ENCODE measurements at places on chromosomes 1 and 21.
A peak's percentile ranks its signal among the peaks of the same experiment; 100 is the strongest.

GRCh38 chr21:35256468-35256988, 207.4 kb upstream of the RUNX1 start:
- DNase-seq: peak; percentile 95

DNA sequence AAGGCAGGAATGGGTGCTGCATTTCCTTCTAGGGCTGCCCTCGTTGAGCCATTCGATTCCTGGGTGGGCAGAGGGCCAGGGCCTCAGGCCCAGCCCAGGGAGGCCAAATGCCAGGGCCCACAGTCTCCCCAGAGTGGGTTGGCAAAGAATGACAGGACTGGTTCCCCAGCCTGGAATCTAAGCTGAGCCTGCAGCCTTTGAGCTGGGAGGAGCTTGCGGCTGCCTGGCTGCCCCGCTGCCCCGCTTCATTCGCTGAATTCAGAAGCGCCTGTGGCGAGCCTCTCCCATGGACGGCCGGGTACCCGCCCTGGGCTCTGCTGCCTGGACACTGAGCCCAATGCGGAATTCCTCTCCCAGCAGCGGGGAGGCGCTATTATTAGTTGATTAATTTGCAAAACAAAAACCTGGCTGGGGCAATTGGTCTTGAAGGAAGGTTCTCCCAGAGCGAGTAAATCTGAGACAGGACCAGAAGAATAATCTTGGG, 32.3 kb upstream of the TARDBP start:
- no peak for DNase-seq

DNA sequence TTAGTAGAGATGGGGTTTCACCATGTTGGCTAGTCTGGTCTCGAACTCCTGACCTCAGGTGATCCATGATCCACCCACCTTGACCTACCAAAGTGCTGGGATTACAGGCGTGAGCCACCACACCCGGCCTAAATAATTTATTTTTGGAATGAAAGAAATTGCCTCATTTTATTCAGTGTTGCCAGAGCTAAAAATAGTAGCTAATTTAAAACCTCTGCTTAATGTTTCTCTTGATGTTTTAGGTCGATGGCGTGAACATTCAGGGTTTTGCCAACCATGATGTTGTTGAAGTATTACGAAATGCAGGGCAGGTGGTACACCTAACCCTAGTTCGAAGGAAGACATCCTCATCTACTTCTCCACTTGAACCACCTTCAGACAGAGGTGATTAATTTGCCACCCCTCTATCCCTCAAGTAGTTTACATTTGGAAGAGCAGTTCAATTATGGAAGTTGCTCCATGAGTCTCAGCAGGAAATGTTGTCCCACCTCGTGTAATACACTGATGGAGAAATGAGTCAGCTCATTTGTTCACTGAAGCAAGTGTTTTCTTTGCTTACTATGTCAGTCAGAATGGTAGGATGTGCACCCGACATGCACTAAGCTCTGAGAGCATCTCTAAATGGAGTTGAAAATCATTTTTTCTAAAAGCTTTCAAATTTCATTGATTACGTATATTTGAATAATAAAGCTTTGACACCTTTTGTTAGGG, 54.9 kb downstream of the PATJ start:
- no peak for DNase-seq

- DNase-seq: no peak
These were observed 86.4 kb downstream of the RUNX1 start for GRCh38 chr21:34962586-34963222.

GRCh38 chr1:159921251-159921650, 4.1 kb downstream of the TAGLN2 start:
- DNase-seq: no peak

DNA sequence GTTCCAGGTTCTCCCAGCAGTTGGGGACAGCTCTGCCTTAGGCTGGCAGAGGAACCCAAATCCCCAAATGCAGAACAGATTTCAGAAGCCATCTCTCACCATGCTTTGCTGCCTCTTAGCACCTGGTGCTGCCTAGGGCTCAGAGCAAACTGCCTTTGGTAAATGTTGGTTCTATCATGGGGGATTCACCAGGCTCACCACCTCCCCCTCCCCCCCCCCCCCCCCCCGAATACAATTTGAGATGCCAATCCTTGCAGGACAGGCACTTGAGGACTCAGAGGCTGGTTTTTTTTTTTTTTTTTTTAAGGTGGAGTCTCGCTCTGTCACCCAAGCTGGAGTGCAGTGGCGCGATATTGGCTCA, 447 bp upstream of the PAQR6 start:
- DNase-seq: no peak

GRCh38 chr1:182084487-182085316, 23.2 kb upstream of the ZNF648 start:
- peak; percentile 32 for DNase-seq

DNA sequence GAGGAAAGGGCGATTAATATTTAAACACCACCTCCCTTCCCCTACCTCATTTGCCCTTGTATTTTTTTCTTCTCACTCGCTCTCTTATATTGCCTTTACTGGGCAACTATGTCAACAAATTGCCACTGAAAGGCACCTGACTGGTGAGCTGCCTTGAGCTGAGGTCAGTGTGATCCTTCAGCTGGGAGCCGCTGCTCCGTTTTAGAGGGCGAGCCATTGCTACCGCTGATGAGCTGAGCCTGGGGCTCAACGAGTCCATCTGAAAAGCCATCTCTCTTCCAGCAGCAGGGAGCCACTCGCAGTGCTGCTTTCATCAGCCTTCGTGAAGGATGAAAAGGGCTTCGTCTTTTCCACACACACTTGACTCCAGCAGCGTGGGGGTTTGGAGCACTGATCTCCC, 108.0 kb upstream of the KIF26B start:
- no peak for DNase-seq

DNA sequence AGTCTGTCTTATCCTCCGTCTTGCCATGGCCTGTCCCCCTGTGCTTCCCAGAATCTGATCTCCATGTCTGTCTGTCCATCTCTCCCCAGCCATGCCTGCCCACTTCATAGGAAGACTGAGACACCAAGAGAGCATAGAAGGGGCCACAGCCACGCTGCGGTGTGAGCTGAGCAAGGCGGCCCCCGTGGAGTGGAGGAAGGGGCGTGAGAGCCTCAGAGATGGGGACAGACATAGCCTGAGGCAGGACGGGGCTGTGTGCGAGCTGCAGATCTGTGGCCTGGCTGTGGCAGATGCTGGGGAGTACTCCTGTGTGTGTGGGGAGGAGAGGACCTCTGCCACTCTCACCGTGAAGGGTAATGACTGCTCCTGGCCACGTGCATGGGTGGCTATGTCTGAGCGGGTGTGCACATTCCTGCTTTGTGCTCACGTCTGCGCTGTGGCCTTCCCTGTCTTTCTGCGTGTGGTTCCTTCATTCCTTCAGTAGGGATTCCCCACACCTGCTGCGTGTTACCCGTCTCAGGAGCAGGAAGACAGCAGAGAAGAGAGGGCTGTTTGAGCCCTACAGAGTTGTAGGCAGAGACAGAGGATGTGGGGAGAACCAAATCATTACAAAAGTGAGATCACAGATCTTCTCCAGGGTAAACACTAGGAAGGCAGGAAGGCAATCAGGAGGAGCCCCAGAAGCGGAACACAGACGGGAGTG, 80.8 kb downstream of the OBSCN start:
- no peak for DNase-seq
